NCI-H2227 treated with DMSO at 0.1 percent for 48 hours (cell line): ENCODE measurements at places on chromosomes 16 and 17.

DNA sequence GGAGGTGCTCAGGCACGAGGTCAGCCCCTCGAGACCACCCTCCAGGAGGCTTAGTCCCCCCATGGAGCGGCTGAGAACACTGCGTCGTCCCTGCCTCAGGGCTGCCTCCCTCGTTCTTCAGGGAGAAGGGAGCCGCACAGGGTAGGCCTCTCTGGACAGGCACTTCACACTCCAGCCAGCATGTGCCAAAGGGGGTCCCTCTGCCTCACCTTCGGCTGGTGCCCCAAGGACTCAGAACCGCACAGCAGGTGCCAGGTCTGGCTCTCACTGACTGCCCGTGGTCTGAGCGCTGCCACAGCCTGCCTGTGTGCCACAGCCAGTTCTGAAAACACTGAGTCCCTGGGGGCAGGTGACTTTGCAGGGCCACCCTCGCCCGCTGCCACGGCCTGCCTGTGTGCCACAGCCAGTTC is 7.1 kb downstream of the P2RX5 start:
- no peak for DNase-seq

DNA sequence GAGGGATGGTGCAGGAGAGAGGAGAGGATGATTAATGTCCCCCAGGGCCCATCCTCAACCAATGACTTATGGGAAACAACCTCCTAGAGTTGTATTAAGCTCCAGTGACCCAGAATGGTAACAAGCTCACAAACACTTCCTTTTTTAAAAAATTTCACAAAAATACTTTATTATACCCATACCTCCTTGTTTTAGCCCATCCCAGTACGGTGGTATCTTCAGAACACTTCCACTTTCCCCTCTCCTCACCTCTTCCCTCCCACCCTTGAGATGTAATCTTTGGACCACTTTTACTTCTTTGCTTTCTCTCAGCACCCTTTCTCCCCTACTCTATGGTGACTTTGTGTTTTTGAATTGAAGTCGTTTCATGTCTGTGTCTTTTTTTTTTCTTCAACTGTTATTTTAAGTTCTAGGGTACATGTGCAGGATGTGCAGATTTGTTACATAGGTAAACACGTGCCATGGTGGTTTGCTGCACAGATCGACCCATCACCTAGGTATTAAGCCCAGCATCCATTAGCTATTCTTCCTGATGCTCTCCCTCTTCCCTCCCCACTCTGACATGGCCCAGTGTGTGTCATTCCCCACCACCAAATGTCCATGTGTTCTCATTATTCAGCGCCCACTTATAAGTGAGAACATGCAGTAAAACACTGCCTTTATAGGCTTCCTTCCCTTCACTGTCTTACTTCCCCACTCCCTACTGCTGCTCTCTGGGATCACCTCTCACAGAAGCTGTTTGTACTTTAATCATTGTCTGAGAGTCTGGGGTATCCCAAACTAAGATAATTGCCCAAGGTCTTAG is 124.5 kb downstream of the PRKCB start:
- DNase-seq = no peak

DNA sequence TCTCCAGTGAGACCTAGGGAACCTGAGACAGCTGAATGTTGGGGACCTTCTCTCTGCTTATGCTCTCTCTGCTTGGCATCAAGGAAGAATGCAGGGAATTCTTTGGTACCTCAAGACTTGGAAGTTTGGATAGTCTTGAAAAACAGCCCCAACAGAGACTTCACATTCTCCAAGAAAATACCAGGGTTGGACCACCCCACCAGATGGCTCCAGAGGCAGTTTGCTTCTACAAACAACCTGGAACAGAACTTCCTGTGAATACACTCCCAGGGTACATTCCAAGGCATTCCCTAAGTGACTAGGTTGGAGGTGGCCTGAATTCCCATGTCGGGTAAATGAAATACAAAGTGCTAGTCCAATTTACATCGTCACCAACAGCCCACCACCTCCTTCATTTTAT is 314.4 kb downstream of the PMP22 start:
- DNase-seq = no peak

DNA sequence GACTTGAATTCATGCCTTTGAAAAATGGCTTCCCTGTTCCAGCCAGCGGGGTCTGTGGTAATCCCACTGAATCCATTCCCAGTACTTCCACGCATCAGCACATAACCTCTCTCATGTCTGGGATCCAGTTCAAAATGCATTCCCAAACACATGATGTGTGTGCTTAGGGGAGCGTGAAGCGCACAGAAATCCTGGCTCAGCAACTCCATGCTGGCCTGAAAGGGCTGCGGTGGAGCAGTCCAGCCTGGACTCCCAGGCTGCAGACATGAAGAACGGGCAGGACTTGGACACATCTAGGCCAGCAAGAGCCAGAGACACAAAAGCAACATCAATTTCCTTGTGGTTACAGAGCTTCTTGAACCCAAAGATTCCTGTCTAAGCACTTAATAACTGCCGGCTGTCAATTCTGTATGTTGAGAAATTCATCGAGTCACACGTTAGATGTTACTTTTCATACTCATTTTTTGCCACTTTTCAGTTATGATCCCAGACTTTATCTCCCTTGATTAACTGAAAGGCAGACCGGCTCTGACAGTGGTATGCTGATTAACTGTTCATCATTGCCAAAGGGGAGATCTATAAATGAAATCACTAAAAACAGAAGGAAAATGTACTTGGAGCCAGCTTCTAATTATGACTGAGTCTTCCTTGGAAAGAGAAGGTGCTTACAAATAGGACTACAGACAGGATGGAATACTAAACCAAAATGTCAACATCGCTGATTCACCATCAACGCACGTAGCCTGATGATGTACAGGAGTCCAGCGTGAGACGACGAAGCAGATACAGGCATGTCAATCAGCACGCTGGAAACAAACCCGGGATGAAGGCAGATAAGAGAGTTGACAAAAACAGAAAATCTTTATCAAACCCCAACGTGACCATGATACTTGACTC is 23.0 kb downstream of the NSMCE1 start:
- DNase-seq = no peak

DNA sequence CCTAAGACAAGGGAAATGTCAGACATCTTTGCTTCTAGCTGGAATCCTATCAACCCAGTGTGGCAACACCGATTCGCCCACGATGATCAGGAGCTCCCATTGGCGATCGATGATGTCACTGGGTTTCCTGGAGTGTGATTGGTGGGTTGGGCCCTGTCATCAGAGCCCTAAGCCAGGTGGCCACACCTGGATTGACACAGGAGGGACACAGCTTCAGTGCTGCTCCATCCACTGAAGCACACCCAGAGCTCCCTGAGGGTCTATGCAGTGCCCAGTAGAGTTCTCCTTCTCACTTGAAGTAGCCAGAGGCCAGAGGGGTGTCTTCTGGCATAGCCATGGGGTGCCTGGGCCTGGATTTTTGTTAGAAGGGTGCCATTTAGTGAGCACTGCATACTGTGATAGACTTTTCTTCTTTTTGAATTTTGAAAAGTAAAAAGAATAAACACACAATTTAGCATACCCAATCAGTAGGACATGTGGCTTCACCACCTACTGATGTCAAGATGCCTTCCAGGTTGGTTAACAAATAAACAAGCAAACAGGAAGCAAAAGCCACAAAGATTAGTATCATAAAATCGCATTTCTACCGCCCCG is 77.6 kb downstream of the CMIP start:
- no peak for DNase-seq

DNA sequence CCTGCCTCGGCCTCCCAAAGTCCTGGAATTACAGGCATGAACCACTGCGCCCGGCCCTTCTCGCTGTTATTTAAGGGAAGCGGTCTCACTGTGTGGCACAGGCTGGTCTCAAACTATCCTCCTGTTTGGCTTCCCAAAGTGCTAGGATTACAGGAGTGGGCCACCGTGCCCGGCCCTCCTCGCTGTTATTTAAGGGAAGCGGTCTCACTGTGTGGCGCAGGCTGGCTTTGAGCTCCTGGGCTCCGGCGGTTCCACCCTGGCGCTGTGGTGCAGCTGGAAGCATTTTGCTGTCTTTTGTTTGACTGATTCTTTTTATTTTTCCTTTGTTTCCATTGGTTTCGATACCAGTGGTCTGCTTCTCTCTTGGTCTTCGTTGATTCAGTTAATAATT is 40.7 kb downstream of the FOXK2 start:
- no peak for DNase-seq

GRCh38 chr16:78307824-78308528 is 208.5 kb downstream of the WWOX start:
- no peak for DNase-seq

DNA sequence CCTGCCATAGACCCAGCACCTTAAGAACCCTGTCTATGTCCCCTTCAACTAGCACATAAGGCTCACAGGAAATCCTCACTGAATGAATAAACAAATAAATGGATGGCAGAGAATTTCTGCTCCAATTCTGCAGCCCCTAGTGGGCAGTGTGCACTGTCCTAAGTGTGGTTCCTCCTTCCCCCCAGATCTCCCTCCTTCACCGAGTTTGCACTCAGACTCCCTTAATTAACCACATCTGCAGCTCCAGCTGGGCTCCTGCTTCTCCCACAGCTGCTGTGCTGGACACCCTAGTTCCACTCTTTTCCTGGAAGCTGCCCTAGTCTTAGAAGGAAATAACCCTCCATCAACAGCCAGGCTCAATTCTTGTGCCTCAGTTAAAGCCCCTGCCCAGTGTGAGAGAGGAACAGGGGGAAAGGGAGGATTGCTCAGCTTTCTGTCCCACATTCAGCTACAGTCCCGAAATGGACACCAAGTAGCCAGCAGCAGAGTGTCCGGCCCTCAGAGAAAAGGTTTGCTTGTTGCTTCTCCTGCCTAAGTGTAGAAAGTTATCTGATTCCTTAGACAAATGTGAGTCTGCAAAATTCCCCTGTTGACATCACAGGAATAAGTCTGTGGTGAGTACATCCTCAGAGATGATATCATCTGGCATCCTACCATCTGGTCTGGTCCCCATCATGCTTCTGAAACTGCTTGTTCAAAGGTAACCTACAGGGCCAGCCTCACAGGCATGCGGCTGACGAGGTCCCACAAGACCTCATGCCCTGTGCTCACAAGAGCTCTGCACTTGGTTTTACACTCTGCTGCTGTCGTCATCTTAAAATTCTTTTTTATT is 12.3 kb downstream of the LRRC3C start:
- peak; percentile 26 for DNase-seq

GRCh38 chr16:20944861-20945574 is 44.4 kb downstream of the LYRM1 start:
- no peak for DNase-seq

GRCh38 chr17:29345066-29345465 is 45.1 kb upstream of the TAOK1 start:
- no peak for DNase-seq

DNA sequence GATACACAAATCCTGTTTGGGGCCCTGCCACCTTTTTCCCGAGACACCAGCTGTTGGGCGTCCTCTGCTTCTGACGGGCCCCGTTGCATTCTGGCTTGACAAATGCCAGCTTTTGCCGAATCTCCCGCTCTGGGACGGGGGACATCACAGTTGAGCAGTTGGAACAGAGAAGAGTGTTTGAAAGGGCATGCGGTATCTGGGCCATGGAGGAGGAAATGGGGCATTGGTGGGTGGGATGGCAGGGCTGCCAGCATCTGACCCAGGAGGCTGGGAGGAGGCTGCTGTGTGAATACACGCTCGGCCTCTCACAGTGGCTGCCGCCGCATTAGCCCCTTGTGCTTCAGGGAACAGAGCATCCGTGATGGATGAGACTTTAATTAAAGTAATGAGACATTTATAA is 184.3 kb upstream of the TNRC6C start:
- DNase-seq = no peak

GRCh38 chr16:46918905-46919792 is 35.0 kb downstream of the GPT2 start:
- DNase-seq = peak; percentile 6

- DNase-seq = no peak
Measured at GRCh38 chr16:79535130-79535529, 65.4 kb downstream of the MAF start.

DNA sequence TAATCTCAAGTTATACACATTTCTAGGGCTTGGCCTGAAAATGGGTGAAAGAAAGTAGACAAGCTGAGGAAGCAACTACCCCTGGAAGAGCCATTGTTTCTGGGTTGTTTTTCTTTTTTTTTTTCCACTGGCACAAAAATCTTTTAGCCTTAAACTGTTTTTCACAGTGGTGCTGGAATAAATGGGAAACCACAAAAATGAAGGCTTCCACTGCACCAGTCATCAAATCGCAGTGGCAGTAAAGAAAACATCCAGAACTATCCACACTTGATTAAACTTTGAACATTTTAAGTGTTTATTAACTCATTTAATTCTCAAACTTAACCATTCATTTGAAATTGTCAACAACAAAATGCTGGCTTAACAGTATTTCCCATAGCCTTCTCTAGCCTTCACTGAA is 14.3 kb downstream of the CMTM4 start:
- DNase-seq = no peak

DNA sequence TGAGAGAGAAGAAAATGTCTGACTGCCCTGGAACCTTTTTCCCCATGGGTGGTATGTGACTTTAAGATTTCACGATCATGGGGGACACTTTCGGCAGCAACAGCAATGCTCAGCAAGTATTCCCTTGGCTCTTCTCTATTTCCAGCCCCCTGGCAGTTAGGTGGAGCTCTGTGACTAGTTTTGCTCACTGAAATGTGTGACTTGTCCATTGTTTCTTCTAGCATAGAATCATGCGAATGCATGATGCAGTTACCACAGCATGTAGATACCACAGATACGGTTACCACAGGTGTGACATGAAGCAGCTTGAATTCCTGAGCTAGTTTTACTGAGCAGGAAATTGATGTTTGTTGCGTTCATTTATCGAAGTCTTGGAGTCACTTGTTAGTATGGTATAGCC is 1034.5 kb upstream of the EEF2KMT start:
- no peak for DNase-seq

GRCh38 chr16:69033151-69033949 is 72.1 kb upstream of the HAS3 start:
- DNase-seq = no peak

DNA sequence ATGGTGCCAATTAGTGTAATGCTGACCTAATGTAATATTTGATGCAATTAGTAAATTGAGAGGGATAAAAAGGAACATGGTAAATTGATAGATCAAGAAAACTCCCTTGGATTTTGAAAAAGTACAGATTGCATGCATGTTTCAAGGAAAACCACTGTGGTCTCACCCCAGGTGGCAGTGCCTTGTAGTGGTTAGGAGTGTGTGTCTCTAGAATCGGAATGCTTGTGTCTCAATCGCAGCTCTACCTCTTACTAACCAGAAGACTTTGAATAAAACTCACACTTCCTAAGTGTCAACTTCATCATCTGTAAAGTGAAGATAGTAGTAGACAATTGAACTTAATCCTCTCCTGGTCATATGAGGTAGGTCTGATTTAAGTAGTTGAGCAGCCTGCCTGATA is 128.9 kb upstream of the GOT2 start:
- DNase-seq = no peak

GRCh38 chr17:51813140-51813783 is 345.3 kb downstream of the CA10 start:
- DNase-seq = peak; percentile 80
